Myocyte (in vitro differentiated cells): ENCODE measurements at places on chromosomes 12 and 14. TPM values are rescaled to one million over a fixed set of nuclear protein-coding genes. Genes with fewer than 3 reads are reported as not detected.
A peak's percentile ranks its signal among the peaks of the same experiment; 100 is the strongest.

Gene AVPR1A
- not detected in 2 replicates for total RNA-seq

Gene GPR137C
- total RNA-seq = 1.2 and 1.6 TPM in 2 replicates

DNA sequence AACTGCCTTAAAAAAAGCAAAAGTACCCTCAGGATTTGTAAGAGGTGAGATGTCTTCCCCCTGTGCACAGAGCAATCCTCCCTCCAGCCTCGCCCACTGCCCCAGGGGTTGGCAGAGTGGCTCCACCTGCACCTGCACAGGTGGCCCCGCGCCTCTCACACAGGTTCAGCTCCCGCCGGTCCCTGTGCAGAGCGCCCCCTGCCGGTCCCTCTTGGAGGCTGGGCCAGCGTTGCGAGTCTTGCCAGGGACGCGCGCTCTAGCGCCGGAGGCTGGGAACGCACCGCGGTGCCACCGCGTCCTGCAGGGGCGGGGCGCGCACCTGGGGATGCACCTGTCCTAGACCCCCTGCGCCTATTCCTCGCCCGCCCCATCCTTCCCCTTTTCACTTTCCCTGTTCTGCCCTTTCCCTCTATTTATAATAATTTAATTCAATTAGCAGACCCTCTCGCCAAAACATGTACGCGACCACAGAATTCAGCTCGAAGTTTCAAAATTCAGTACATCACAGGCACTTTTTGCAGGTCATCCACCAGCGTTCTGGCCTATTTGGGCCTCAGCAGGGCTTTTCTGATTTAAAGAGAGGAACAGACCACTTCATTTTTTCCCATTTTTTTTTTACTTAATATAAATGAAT lies 618.6 kb downstream of the AACS start:
- no peak for DNase-seq

Gene SERPINA12
- total RNA-seq = not detected in 2 replicates

Gene PRB2
- not detected in 2 replicates for total RNA-seq

Gene CKB
- 1,659 and 1,729 TPM in 2 replicates for total RNA-seq

Gene TCL1B
- total RNA-seq = not detected in 2 replicates

DNA sequence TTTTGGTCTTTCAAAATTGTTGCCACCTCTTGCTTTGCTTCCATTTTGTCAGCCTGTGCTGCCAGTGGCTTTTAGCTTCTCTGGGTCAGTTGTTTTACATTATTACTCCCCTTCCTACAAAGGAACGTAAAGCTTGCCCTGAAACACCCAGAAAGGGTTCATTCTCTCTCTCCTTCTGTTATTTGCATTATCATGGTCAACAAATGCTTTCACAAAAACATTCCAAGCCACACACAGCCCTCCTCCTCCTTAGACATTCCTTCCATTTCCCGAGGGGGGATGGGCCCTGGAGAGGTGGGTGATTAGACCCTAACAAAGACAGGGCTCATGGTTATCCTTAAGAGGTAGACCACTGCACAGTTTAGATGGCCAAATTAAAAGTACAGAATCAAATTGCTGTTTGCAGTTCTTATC lies 60.4 kb upstream of the SINHCAF start:
- no peak for DNase-seq

DNA sequence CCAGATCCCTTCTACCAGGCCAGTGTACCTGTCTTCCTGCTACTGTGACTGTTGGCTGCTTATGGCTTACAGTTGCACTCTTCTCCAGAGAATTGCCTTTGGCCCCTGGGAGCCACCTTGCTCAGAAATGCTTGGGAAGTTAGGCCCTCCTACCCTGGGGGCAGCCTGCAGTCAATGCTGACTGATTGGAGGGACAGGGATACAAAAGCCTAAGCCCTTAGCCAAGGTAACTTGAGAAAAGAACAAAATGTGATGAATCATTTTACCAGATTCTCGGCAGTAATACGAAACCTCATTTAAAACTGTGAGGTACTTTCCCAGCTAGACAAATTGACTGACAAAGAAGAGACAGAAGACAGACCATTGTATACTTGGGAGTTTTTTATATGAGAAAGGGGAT lies 47.3 kb downstream of the PTCSC3 start:
- DNase-seq = peak; percentile 8

GRCh38 chr14:77319422-77319821 lies 1.3 kb downstream of the POMT2 start:
- DNase-seq = no peak

- no peak for DNase-seq
Observed at GRCh38 chr14:86915406-86915805, 1077.6 kb downstream of the GALC start.
